ENCODE measurements at places on chromosomes 7 and 10. TPM values are rescaled to one million over a fixed set of nuclear protein-coding genes. Genes with fewer than 3 reads are reported as not detected.
A peak's percentile ranks its signal among the peaks of the same experiment; 100 is the strongest.

BLNK gene
- total RNA-seq: 9.3 TPM

TAS2R3 gene
- 0.58 TPM for total RNA-seq

PTPRN2 gene
- total RNA-seq: 0.33 TPM

DNA sequence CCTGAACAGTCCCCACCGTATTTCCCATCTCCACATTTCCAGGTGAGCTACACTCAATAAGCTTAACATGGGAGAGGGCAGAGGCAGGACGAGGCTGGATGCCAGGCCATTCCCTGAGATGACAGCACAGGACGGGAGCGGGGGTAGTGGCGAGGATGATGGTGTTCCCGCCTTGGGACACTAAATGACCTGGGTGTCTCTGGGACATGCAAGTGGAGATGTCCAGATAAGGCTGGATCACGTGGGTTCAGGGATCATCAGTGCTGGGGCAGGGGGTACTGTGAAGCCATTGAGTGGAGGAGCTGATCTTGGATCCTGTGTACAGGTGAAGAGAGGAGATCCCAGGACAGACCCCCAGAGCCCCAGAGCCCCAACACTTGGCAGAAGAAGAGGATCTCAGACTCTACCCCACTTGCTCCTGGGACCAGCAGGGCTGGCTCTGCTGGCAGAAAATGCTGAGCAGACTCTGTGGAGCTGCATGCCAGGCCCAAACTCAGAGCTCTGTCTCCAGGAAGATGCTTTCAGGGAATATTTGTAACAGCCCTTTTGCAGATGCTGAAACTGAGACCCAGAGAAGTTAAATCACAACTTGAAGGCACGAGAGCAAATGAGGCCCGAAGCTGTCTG is 29.7 kb upstream of the HSPA12A start:
- DNase-seq: no peak

DNA sequence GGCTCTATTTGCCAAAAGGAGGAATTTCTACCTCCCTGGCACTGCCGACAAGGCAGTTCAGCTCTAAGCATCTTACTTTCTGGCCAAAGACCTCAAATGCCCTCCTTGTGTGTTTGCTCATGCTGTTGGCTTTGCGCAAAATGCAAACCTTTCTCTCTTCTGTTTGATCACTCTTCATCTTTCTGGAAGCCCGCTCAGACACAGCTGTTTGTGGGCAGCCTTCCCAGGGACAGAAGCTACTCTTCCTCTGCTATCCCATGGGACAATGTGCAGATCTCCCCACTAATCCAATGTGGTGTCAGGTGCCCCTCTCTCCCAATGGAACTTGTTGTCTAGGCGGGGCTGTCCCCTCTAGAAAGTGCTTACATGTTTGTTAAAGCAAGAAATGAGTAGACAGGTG is 278.7 kb downstream of the CCSER2 start:
- peak; percentile 71 for DNase-seq

DNA sequence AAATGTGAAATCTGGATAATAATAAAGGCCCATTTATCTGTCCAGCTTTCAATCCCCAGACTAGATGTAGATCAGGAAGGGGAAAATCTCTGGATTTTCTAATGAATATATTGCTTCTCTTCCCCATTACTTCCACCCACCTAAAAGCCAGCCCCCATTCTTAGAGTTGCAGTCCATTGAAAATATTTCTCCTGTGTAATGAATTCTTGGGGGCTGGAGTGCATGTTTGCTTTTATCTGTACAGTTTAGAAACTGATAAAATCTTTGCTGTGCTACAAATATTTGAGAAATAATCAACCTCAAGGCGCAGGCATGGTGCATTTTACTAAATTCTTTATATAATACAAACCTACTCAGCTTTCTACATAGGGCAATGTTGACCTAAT is 180.8 kb downstream of the ARID5B start:
- DNase-seq: no peak

GRCh38 chr7:121800916-121801675 is 71.9 kb upstream of the PTPRZ1 start:
- DNase-seq: no peak

- DNase-seq: no peak
Observed at GRCh38 chr10:36089790-36090440, 447.8 kb upstream of the FZD8 start.

DNA sequence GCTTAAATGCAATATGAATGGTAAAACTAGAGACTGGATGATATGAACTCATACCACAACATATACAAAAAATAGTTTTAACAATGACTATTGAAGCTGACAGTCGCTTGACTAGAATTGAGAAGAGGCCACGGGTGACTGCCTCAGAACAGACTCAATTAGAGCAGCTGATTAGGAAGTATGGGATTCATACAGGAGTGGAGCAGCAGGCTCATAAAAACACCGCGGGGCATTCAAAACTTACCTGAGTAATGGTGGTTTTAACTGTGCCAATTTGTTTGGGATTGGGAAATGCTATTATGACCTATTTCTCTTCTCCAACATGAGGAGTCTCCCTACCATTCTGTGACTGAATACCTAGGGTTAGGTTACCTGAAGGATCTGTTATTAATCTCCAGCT is 2.1 kb downstream of the CADPS2 start:
- no peak for DNase-seq

GRCh38 chr7:116331020-116331419 is 120.7 kb downstream of the TES start:
- DNase-seq: no peak

GRCh38 chr10:44034946-44035345 is 350.0 kb downstream of the CXCL12 start:
- DNase-seq: no peak

Data from left lobe of liver (tissue), 2 donors.